HS-27A (cell line): ENCODE measurements at places on chromosomes 6 and 20.

GRCh38 chr20:298776-299391 lies 1.5 kb downstream of the ZCCHC3 start:
- DNase-seq, result no peak

DNA sequence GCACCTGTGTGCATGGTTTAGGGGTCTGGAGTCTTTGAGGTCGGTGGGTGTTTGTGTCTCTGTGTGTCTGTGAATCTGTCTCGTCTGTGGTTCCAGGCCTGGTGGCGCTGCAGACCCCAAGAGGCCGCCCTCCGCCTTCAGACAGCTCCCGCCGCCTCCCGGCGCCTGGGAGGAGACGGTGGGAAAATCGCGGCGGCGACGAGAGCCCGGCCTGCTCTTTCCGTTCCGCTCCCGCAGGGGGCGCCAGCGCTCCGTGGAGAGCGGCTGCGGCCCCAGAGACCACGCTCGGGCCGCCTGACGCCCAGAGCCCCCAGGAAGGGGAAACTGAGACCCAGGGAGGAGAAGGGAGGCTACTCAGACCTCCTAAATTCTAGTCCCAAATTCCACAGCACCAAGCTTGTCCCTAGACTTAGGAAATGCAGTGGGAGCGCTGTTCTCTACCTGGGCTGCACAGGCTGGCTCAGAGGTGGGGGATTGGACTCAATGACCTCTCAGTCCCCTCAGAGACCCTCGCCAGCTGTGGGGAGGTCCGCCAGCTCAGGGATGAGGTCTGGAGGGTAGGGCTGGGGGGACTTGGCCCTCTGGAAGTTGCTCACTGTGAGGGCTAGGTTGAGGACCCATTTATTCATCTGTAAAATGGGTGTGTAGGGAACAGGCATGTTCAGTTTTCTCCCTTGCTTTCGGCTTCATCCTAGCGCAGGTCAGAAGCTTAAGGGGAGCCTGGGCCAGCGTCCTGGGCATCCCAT lies 36.9 kb upstream of the BLCAP start:
- DNase-seq, result no peak

DNA sequence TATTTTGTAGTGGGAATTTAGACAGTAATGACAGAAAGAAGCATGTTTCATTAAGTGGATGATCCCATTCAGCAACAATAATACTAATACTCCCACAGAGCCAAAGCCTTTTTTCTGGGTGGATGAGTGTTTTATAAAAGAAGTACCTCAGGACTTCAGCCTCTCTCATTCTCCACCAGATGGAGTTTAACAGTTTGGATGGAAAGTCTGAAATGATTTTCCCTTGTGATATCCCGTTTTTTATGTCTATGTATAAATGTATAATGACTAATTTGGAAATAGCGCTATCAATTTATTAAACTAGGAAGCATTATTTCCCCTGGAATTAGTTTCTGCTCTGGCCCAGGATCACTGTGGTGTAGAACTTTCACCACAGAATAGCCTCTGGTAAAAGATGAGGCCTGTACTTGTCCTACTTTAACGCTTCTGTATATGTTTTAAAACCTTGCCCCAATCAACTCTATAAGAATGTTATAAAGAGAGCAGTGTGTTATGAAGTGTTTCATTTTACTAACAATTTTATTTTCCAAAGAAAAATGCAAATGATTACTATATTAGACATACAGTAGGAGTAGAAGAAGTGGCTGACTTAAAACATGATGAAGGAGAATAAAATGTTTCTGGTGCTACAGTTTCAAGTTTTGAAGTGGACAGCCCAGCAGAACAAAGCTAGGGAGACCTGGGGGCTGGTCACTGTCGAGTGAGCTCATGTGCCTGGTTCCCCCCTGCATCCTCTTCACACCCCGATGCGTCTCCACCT lies 135.6 kb downstream of the HIVEP1 start:
- DNase-seq, result no peak

- peak; percentile 19 for DNase-seq
Observed at GRCh38 chr6:122730775-122731386, 48.6 kb upstream of the FABP7 start.

GRCh38 chr20:51385646-51386530 lies 156.6 kb downstream of the NFATC2 start:
- DNase-seq, result no peak

DNA sequence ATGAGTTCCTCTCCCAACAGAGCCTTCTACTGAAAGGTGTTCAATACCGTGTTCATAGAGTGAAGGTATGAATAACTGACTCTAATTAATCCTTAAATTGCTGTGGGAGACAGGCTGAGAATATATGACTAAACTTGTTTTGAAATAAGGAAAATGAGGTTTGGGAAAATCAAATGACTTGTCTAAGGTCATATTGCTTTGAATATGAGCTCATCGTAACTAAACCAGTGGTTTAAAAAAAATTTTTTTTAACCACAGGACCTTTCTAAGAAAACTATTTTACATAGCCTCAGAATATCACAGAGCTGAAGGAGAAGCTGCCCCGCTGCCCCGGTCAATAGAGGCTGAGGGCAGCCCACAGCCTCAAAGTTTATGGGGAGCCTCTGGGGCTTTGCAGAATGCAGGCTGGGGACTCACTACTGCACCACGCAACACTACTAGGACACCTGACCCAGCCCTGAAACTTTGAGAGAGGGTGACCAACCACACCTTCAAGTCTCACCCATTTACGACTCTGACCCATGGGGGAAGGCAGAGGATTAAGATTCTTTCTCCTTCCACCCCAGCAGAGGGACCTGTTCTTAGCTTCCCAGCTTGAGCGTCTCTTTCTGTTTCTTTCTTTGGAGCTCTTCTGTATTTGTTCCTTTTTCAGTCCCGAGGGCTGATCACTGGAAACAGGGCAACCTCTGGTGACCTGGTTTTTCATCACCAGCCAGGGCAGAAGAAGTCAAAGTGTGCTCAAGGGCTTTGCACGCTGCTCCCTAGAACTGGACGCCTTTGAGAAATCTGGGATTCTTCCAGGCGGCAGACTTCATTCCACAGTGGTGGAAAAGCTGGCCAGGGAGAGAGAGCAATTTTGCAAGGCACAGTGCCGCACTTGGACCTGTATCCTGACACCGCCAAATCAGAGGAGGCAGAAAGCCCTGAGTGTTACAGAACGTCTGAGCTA lies 220.2 kb downstream of the ATXN1 start:
- DNase-seq, result no peak

DNA sequence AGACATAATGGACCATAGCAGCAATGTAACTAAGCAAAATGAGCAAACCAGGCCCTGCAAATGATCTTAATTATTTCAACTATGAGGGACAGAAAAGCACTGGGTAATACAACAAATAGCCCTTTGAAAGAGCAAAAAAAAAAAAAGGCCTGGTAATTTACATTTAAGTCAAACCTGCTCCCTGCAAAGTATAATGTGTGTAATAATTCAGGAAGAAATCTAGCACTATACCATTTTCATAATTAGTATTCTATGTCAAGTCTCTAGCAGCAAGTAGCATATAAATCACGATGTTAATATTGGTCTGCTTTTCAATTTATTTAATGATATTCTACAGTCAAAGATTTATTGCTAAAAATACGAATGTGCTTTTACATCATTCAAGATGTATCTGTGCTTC lies 489.6 kb downstream of the BMP2 start:
- no peak for DNase-seq
